ENCODE measurements at places on chromosomes 5 and 9.

DNA sequence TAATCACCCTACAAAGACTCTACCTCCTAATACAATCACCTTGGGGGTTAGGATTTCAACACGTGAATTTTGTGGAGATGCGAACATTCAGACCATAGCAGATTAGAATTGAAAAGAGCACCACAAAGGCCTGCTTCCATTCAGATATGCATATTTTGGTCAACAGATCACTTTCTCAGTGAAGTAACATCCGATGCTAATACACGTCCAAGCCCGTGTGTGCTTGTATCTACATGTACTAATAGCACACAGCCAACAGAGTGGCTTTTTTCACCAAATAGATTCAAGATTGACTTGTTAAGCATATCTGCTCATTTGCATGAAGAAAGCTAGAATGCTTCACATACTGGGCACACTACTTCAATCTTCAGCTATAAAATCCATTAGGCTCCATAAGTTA is 35.6 kb upstream of the SSBP2 start:
- DNase-seq: no peak

DNA sequence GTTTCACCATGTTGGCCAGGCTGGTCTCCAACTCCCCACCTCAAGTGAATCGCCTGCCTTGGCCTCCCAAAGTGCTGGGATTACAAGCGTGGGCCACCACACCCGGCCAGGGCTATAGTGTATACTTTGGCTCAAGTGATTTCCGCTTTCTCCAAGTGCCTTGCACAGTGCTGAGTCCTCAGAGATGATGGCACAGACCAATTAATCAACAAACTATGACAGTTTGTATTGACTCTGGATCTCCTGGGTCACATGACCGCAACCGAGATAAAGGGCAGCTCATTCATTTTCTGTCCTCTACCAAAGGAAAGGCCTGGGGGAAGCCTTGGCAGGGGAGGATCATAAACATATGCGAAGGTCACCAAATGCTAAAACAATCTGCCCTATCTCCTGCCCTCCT is 11.4 kb upstream of the LARP1 start:
- no peak for DNase-seq

DNA sequence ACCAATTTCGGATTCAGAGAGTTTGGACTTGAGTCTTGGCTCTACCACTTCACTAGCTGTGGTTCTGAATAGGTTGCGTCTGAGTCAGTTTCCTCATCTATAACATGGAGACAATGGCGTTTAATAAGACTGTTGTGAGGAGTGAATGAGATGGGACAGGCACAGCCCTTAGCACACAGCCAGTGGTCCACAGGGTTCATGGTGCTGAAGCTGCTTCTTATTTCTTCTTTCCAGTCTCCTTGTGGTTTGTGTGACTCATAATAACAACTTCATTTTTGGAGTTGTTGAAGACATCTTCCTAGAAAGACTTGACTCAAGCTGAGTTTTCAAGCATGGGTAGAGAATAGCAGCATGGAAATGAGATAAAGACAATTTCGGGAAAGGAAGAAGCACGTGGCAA is 172.6 kb upstream of the PPP2R2B start:
- DNase-seq: no peak

DNA sequence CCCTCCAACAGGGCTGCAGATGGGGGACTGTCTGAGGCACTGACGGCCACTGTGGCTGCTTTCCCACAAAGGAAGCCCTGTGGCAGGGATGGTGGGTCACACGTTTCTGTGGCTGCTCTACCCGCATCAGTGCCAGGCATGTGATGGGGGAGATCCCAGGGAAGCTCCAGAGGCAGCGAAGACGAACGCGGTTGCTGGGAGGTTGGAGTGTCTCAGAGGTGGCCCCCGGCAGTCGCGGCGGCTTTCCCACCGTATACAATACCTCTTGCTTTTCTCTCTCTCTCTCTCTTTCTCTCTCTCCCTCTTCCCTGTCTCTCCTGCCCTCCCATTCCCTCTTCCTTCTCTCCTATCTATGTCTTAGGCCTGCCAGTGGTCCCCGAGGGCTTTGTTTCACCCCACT is 56.7 kb downstream of the CYFIP2 start:
- DNase-seq: no peak

- no peak for DNase-seq
Observed at GRCh38 chr5:155418960-155419579, 405.5 kb downstream of the KIF4B start.

DNA sequence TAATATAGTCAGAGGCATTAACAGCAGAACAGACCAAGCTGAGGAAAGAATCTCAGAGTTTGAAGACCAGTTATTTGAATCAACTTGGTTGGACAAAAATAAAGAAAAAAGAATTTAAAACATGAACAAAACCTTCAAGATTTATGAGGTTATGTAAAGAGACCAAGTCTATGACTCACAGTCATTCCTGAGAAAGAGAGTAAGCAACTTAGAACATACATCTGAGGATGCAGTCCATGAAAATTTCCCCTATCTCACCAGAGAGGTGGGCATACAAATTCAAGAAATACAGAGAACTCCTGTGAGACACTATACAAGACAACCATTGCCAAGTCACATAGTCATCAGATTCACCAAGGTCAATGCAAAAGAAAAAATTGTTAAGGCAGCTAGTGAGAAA is 17.4 kb upstream of the C9orf72 start:
- DNase-seq: no peak

DNA sequence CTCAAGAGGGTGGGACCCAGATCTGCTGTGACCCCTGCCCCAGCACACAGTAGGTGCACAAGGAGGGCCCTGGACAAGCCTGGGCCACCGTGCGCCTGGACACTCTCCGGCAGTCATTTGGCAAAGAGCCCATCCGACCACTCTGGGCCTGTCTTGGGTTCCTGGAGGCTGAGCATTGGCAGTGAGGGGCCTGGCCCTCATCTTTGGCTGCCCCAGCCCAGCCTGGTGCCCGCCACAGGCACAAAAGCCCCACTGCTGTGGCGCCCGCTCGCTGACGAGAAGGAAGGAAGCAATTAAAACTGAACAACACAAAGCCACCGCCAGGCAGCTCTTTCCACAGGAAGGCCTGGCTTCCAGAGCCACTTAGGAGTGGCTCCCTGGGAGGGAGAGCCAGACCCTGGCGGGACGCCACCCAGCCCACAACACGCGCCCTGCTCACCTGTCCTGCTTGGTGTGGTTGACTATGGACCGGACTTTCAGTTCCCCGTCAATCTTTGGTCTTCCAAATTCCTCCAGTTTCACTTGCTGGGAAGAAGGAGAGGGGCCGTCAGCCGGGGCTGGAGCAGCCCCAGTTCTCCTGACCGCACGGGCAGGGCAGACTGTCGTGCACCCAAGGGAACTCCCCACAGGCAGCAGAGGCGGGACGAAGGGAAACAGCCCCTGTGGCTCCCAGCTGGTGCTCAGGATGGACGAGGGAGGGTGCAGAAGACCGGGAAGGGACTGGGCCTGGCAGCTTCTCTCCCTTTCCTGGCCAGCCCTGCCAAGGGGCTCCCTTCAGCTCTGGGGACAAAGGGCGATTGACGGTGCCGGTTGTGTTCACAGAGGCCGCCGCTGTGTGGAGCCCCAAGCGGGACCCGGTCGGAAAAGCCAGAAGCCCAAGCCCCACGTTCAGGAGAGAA is 50.9 kb upstream of the SARDH start:
- DNase-seq: no peak

GRCh38 chr9:134987906-134988700 is 70.4 kb upstream of the FCN1 start:
- DNase-seq: no peak

- DNase-seq: no peak
Observed at GRCh38 chr5:133562554-133562953, 49.8 kb downstream of the FSTL4 start.

GRCh38 chr5:138844812-138845513 is 30.2 kb downstream of the LRRTM2 start:
- DNase-seq: peak; percentile 78

- DNase-seq: peak; percentile 10
Observed at GRCh38 chr9:37801287-37801850, 772 bp downstream of the DCAF10 start.

DNA sequence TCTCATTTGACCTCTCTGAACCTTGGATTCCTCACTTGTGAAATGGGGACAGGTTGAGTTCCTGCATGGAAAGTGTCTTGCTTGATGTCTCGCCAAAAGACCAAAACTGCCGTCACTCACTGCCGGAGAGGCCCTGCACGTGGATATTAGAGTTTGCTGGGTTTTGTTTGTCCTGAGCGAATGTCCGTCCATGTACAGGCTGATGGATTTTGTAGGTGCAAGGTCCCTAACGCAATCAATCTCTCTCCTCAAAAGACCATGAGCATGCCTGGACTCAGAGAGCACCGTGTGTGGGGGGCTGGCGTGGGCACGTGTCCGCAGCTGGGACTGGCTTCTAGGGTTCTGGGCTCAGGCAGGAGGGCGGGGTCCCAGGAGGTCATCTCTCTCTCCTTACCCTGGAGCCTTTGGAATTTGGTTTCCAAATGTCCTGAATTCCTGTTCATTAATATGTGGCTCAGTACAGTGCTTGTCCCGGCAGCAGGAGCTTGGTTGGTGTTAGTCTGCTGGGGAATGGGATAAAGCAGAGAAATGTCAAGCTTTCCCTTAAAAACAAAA is 146.0 kb upstream of the IER5L start:
- DNase-seq: no peak

DNA sequence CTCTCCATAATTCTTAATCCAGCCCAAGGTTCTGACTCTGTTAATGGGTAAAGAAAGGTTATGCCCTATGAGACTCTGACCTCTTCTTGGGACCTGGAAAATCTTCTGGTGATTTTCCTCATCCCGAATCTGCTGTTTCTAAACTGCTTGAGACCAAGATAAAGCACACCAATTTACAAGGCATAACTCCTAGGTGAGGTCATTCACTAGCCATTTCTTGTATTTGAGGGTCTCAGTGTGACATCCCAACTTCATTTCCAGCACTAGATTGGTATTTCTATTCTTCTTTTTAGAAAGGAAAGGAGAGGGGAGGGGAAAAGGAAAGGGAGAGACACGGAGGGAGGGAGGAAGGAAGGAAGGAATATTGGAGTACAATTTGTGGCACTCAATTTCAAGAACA is 51.6 kb downstream of the SLC1A1 start:
- no peak for DNase-seq

DNA sequence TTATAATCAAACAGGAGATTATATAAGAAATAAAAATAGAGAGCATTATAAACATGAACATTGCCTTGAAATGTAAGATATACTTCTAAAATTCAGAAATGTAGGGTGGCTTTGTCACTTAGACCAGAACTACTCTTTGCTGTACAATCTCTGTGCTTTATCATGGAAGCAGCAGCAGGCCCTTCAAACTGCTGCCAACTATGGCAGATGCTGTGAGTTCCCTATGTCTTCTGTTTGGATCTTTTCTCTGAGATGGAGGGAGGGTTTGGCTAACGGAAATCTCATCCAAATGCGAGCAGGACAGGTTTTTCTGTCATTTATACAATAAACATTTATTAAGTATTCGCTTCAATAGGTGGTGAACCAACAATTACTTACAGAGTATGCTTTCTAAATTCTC is 34.8 kb upstream of the RICTOR start:
- DNase-seq: no peak

DNA sequence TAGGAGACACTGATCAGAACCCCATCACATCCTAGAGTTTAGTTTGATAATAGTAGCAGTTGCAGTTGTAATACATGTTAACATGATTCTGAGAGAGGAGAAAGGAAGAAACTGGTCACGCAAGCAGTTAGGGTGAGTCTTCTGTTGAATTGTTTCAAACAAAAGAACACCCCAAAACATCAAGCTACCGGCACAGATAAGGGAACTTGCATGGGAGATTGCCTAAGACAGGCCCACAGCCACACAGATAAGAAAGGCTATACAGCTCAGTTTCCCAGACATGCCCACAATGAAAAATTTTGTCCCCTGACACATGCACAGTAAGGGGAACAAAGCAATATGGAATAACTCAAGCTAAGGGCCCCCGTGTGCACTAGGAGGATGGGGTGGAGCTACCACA is 15.9 kb downstream of the HSPB3 start:
- DNase-seq: no peak
